ENCODE measurements at places on chromosomes 7 and 10. TPM values are rescaled to one million over a fixed set of nuclear protein-coding genes. Genes with fewer than 3 reads are reported as not detected.

LGI1 gene
- polyA plus RNA-seq = not detected

STEAP4 gene
- 0.01 TPM for polyA plus RNA-seq

SLC13A1 gene
- polyA plus RNA-seq = not detected

CAMK2B gene
- 4.9 TPM for polyA plus RNA-seq

SLC26A5 gene
- not detected for polyA plus RNA-seq

KCNK18 gene
- not detected for polyA plus RNA-seq

NXPH1 gene
- polyA plus RNA-seq = not detected

MKX gene
- polyA plus RNA-seq = not detected

NPC1L1 gene
- polyA plus RNA-seq = not detected

- DNase-seq = no peak
Measured at GRCh38 chr10:76202777-76203176, 771.4 kb downstream of the LRMDA start.

DNA sequence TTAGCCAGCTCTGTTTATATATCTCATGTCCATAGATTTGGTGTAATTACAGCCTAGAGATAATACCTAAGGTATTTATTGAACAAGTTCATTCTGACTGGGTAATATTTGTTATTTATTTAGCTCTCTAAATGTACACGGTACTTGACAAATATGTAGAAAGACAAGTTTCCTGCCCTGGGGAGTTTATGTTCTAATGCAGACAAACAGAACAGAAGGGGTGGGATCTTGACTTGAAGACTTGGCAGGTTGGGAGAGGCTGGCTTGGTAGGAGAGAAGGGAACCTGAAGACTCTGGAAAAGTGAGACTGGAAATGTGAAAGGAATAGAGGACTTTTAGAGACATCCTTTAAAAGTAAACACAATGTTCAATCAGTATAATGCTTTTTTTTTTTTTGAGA, 97.7 kb upstream of the CDK6 start:
- DNase-seq = peak; percentile 63

DNA sequence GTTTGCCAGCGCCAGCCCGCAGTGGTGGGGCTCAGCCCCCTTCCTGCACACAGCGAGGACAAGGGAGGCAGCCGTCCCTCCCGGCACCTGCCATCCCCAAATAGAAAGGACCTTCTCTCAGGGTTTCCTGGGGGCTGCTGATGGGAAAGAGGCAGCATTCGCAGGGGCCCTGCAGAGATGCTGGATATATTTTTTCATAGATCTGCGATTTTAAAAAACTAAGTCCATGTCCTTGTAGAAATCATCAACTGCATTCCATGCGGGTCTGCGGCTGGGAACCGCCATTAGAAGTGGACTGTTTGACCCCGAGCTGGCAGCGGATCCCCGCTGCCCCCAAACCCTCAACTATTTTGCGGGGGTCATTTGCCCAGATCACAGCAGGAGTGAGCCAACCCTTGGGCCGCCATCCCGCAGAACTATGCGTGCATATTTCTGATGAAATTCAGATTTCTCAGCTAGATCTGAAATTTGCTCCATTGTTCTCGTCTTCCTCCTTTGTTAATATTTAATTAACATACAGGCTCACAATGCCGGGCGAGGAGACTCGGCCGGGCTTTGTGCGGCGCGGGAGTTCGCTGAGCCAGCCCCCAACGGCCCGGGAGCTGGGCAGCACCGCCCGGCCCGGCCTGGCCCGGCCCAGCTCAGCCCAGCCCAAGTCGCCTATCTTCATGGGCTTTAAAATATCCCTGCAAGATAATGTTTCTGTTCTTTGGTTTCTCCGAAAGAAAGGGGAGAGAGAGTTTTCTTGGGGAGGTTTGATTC, 2.0 kb downstream of the EN2 start:
- DNase-seq = no peak

- DNase-seq = no peak
Measured at GRCh38 chr10:55398497-55398882, 597.5 kb upstream of the PCDH15 start.

- peak; percentile 37 for DNase-seq
Measured at GRCh38 chr7:80829527-80829926, 89.3 kb downstream of the SEMA3C start.

- DNase-seq = peak; percentile 61
Measured at GRCh38 chr10:13776861-13777311, 190.1 kb downstream of the PRPF18 start.

- peak; percentile 70 for DNase-seq
Measured at GRCh38 chr10:74293686-74294371, 142.8 kb downstream of the ADK start.

DNA sequence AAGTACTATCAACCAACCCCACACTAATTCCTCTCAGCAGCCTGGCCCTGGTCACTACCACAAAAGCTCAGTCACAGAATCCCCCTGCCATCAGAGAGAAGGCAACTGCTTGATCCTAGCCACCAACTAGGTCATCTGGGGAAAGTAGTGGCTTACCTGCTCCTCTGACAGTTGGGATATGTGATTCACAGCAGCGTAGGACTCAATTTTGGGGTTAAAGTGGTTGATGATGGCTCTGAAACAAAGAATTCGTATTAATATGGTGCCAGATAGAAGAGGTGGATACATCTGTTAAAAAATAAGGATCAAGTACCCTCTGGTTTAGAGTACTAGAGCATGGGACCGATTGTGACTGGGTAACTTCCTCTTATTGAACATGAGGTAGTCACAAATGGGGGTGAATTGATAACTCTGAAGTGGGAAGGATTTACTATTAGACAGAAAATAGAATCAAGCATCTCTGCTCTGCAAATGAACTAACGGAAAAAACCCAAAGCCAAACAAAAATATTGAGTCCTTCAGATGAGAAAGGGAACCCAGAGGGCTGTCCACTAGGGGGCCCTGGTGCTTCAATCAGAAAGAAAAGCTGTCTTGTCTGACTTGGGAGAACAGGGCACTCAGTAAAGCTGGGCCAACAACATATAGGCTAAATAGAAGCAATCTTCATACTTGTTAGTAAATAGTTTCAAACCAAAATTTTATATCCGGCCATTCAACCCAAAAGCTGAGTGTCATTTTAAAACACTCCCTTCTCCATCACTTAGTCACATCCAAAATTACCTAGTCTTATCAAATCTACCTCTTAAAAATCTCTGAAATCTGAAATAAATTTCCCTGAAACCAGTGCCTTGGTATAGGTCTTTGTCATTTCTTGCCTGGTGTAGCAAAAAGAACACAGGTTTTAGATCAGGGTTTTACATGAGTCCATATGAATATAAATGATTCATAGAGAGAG, 45.9 kb upstream of the KCNIP2 start:
- DNase-seq = peak; percentile 40

DNA sequence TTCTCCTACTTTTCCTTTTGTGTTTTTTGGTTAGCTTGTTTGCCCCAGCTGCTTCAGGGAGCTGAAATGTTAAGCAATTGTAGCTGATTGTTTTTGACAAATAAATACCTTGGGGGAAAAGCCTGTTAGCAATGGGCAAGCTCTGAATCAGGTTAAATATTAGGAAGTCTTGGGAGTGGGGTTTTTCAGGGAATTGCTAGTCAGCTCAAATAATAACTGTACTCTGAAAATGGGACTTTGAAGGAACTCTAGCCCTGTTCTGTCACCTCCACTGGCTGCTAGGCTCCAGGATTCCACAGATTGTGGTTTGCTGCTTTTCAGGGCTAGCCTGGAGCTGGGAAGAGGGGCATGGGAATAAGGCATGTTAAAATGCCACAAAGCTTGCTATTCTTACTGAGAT, 39.5 kb downstream of the ADK start:
- no peak for DNase-seq

DNA sequence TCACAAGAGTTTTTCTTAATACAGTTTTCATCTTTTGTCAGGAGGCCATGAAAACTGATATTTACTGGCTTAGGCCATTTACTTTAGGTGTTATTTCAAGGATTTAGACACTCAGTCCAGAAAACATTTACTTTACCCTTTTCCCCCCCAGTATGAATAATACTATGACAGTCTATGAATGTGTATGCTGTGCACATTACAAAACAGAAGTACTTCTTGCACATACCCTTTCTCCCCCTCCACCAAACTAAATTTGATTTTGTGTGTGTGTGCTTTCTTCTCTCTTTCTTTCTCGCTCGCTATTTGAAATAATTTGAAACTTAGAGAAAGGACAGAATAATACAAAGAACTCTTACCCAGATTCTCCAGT, 41.3 kb downstream of the RBM33 start:
- DNase-seq = no peak

DNA sequence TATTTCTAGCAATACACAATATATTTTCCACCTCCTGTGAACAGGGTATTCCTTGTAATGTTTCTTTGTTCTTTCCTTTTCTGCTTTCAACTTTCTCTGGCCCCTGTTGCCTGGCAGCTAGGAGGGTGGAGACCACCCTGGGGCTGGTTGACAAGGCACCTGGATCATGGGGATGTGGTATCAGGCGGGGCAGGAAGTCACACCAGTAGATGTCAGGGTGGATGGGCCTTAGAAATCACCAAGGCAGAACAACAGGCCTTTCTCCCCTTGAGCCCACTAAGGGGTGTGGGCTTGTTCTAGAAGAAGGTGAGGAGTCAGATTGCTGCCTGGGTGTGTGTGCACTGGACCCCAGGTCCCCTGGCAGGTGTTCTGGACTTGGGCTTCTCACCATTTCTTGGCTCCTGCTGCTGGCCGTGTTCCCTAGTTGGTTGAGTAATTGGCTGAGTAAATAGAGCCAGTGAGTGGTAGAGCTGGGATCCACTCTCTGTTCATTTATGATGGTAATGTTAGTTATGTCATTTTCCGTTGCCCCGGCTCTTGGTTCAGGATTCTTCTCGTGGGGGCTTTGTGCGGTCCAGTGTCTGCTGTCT, 24.9 kb downstream of the ZNF783 start:
- DNase-seq = peak; percentile 4

DNA sequence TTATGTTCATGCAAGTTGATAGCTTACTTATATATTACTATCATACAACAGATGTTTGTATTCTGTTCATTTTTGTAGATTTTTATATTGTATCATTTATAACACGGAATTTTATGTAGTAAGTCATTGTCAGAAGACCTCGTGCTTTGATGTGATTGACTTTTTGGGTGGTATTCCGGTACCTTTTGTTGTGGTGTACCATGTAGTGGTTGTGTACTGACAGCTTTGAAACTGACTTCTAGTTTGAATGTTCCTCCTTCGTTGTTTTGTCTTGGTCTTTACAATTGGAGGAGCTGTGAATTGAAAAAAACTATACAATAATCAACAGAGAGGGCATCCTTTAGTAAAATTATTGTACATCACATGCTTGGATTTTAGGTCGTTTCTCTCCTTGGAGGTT, 61.5 kb downstream of the WAC start:
- DNase-seq = no peak

DNA sequence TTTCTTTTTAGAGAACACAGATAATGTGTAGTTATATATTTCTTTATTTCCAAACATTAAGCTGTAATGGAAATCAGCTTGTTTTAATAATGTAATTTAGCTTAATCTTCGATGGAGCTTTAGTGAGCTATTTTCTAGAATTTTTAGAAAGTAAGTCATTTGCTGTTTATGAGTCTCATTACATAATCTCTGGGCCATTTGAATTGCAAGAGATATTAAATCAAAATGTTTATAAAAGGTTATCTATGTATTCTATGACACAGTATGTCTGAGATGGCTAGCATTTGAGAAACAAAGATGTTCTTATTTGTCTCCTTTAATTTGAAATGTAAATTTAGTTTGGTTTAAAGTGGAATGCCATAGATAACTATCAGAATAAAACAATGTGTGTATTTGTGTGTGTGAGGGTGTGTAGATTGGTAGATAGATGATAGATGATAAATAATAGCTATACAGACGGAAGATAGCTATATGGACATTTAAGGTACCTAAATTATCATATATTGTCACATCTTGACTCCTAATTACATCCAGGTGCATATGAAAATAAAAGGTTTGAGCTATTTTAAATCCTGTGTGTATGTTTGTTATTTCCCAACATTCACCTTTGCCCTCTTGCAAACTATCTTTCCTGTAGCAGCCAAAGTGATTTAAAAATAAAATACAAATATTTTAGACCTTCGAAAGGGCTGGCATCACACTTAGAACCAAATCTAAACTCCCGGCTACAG, 478.0 kb upstream of the KLF6 start:
- no peak for DNase-seq

- no peak for DNase-seq
Measured at GRCh38 chr10:77106676-77107075, 530.9 kb downstream of the KCNMA1 start.

DNA sequence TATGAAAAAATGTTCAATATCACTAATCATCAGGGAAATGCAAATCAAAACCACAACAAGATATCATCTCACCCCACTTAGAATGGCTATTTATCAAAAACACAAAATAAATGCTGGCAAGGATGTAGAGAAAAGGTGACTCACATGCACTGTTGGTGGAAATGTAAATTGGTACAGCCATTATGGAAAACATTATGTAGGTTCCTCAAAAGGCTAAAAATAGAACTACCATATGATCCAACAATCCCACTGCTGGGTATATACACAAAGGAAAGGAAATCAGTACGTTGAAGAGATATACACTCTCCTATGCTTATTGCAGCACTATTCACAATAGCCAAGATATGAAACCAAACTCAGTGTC, 50.2 kb downstream of the CDK1 start:
- no peak for DNase-seq

GRCh38 chr7:77157446-77157845, 35.0 kb downstream of the CCDC146 start:
- DNase-seq = peak; percentile 14

DNA sequence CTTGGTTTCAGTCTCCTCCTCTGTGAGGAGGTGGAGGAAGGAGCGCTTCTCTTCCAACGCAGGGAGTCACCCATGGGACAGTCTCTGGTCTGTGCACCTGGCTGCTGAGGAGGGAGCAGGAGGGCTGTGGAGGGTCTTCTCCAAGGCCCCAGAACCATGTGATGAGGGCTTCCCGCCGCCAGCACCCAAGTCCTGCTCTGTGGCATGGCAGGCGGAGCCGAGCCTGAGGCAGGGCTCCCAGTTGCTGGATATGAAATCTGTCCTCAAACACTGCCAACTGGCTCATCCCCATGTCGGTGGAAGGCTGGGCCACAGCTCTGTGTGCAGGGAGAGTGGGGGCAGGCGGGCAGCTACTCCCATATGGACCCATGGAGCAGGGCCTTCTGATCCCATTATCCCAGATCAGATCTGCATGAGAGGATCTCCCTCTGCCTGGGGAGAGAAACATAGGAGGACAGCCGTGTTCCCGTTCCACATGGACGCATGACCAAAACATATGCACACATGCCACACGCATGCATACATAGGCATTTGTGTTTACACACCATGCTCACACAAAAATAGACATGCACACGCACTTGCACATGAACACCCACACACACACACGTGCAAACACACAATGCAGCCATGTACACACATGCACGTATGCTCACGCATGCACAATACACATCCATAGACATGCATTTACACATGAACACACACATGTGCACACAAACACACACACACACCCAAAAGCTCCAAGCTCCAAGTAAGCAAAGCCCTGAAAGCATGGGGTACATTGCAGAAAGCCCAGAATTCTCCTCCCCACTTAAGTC, 38.8 kb upstream of the EN2 start:
- no peak for DNase-seq
